ENCODE measurements at places on chromosomes 6 and 20. TPM values are rescaled to one million over a fixed set of nuclear protein-coding genes. Genes with fewer than 3 reads are reported as not detected.

DNA sequence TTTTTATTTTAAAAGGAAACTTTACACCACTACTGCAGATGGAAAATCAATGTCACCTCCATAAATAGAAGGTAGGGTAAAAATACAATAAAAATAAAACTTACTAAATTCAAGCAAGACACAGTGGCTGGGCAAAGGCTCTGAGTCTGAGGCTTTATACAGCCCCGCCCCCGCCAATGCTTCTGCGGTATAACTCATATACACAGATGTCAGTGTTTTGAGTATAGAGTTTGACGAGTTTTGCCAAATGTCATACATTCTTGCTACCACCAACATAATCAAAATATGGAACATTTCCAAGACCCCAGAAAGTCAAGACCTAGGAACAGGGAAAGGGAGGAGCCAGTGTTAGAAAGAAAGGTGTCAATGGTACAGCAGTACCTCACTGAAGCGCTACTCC, 12.8 kb downstream of the NFATC2 start:
- DNase-seq, result no peak

- DNase-seq, result no peak
Observed at GRCh38 chr20:51366155-51366886, 176.2 kb downstream of the NFATC2 start.

- DNase-seq, result no peak
Observed at GRCh38 chr20:61753316-61753942, 312.3 kb downstream of the TAF4 start.

DNA sequence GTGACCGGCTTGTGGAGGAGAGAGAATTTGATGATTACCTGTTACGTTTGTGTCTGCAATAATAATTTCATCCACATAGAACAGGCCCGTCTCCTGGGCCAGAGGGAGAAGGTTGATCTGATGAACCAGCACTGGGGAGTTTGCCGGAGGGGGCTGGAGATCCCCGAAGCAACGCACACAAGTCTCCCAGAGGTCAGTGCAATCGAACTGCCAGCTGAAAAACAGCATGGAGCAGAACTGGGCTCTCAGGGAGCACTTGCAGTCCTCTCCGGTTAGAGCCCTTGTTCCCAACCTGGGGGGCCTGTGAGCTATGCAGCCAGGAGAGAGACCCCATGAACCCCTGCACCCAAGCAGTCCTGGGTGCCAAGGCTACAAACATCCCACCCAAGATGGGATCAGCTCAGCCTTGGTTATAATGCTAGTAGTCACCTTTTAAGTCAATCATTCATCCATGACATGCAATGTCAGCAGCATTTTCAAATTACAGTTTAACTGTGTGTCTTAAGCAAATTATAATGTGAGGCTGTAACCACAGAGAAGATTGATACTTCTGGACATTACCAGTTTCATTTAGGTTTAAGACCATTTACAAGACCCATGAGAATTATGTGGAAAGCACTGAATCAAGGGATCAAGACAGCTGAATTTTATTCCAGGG, 34.2 kb downstream of the PKHD1 start:
- no peak for DNase-seq

- no peak for DNase-seq
Observed at GRCh38 chr6:35370124-35370741, 27.9 kb downstream of the PPARD start.

- DNase-seq, result no peak
Observed at GRCh38 chr6:159279790-159280277, 110.6 kb downstream of the FNDC1 start.

- peak; percentile 17 for DNase-seq
Observed at GRCh38 chr6:156980515-156980914, 203.3 kb downstream of the ARID1B start.

DNA sequence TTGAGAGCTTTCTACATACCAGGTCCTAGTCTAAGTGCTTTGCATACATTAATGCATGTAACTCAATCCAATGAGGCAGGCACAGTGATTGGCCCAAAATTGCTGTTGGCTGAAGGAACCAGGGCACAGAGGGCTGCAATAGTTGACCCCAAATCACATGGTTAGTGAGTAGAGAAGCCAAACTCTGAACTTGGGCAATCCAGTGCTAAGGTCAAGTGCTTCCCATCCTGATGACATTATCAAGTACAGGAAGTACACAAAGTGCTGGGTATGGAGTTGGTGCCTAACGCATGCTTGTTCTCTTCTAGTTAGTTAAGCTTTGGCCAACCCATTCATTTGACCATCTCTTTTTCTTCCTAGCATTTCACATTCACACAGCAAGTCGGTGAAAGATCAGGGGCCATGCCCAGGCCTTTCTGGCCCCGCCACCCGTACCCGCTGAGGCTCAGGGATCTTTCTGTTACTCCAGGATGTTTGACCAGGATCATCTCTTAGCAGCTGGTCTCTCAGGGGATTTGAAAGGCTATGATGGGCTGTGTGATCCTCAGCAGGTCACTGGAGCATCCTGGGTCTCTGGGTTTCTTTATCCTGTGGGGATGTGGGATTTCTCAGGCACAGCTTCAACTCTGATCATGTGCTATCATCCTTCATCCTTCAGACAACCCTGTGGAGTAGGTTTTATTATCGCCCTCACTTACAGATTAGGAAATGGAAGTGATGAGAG, 7.0 kb downstream of the KCNB1 start:
- DNase-seq, result no peak

DNA sequence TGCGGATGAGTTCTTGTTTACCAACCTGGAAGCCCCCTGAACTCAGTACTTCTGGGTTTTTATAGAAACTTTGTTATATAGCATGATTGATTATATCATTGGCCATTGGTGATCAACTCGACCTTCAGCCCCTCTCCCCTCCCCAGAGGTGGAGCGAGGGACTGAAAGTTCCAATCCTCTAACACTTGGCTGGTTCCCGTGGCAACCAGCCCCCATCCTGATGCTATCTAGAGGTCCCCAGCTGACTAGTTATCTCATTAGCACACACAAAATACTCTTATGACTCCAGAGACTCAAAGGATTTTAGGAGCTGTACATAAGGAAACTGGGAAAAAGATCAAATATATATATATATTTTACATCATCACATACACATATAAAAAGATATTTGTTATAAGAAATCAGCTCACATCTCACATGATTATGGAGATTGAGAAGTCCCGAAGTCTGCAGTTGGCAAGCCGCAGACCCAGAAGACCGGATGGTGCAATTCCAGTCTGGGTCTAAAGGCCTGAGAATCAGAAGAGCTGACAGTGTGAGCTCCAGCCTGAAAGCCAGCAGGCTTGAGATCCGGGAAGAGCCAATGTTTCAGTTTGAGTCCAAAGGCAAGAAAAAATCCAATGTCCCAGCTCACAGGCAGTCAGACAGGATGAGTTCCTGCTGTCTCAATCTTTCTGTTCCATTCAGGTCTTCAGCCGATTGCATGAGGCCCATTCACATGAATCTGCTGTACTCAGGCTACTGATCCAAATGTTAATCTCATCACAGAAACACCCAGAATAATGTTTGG, 179.3 kb upstream of the DTNBP1 start:
- DNase-seq, result no peak

- no peak for DNase-seq
Observed at GRCh38 chr20:57190536-57191264, 75.7 kb downstream of the BMP7 start.

DNA sequence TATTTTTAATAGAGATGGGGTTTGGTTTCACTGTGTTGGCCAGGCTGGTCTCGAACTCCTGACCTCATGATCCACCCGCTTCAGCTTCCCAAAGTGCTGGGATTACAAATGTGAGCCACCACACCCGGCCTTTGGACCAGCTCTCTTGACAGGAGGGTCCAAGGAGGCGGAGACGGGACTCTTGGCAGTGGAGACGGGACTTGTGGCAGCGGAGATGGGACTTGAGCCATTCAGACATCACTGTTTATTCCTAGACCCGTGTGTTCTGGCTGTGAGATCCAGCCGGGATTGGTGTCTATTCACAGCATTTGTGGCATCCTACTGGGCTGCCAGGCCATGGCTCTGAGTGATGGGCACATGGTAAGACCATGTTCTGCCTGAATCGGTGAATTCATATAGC, 25.6 kb downstream of the PRPF6 start:
- DNase-seq, result peak; percentile 28

DNA sequence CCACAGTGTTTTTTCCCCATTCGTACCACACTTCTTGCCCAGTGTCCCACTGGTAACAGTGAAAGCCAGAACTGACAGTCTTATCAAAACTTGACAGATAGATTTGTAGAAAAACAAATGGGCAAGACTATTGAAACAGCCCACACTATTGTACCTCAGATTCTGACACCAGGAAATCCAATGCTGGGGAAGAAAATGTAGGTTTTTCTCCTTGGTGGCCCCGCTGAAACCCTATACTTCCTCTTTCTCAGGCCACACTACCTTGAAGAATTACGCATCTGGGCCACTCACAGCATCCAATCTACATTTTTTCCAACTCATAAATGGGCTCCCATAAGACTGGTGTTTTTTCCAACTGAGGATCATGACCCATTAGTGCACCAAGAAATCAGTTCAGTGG, 90.9 kb upstream of the HDDC2 start:
- no peak for DNase-seq

GRCh38 chr6:404685-405423, 13.3 kb downstream of the IRF4 start:
- no peak for DNase-seq

GRCh38 chr20:54668271-54669039, 193.1 kb downstream of the DOK5 start:
- DNase-seq, result no peak

DNA sequence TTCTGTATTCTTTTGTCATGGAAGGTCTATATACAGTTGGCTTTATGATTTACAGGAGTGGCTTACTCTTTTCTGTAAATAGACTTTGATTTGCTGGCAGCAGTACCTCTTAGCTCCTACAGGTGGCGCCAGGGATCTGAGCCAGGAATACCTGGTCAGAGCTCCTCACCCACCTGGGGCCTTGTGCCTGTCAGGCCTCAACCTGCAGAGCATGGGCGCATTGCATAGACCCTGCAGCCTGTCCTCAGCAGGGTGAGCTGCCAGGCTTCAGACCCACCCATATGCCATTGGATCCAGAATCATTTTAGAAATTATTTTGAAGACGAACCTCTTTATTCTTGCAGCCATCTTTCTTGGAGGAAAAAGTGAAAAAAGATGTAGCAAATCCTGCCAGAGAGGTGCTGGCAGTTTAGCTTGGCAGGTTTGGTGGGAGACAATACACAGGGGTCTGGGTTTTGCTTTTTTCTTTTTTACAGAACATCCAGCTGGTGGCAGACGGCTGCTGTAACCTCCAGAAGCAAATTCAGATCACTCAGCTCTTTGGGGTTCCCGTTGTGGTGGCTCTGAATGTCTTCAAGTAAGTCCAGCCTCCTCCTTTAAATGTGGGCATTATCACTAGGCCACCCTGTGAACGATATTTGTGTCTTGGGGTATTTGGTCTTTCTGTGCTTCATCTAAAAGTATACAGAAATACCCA, 149.1 kb downstream of the MTHFD1L start:
- DNase-seq, result peak; percentile 82

- DNase-seq, result no peak
Observed at GRCh38 chr6:160926281-160927276, 65.0 kb upstream of the MAP3K4 start.

DNA sequence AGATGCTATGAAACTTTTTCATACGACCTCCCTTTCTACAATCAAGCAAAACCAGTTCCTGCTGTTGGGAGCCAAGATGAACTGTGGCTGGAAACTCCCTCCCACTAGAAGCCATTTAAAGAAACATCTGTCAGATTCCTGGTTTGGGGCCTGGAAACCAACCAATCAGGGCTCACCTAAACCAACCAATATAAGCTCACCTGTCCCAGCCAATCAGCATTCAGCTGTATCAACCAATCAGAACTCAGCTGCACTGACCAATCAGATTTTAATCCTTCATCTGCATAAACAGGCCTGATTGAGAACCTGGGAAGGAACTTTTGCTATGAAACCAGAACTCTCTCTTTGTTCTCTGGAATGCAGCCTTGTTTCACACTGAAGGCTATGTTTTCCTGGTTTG, 42.4 kb downstream of the SNX14 start:
- DNase-seq, result no peak

DNA sequence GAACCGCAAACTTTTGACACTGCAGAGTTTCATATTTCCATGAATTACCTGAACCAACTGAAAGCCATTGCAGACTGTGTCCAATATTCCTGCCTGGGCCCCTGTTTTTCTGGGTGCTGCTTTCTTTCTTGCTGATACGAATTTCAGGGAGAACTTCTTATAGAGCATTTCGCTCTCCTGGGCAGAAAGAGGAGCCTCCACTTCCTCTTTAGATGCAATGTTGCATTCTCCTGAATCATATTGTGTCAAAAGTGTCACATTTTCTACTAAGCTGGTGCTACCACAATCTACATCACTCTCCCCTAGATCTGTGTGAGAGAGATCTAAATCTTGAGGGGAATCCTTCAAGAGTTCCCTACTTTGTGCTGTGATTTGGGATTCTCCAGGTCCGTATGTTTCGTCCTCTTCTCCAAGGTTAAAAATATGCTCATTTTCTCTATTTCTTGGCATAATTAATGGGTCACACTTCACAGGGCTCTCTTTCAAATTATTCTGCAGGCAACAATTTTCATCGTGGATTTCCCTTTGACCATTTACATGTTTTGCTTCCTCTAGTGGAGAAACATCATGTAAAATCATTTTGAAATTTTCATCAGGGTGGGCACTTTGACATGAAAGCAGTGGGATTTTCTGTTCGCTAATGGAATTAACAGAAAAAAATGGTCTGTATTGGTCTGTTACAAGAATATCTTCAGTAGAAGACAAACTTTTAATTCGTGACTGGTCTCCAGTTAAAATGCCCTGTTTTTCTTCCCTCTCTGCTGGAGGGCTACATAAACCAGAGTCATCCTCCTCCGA, 102.3 kb downstream of the DST start:
- DNase-seq, result no peak

- DNase-seq, result no peak
Observed at GRCh38 chr6:349491-349921, 42.0 kb upstream of the IRF4 start.

- no peak for DNase-seq
Observed at GRCh38 chr6:16483315-16483875, 245.0 kb downstream of the GMPR start.

Gene C6orf163
- total RNA-seq, result 12.3 TPM

Gene PSORS1C1
- total RNA-seq, result not detected

Gene CPNE5
- total RNA-seq, result 6.9 TPM

Gene GRM4
- total RNA-seq, result 28.3 TPM

Gene SPDEF
- total RNA-seq, result 0.18 TPM
